GM18507 (cell line): ENCODE measurements at places on chromosomes 12 and 14.

DNA sequence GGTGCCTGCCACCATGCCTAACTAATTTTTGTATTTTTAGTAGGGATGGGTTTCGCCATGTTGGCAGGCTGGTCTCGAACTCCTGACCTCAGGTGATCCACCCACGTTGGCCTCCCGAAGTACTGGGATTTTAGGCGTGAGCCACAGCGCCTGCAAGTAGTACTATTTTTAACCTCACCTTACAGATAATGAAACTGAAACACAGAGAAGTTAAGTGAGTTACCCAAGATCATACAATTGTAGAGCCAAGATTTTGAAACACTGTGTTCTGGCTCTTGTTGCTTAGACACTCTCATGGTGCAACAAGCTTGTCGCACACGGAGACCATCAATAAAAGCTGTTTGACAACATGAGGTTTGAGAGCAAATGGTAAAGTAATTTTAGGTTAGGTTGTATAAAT, 159.1 kb upstream of the LMNTD1 start:
- DNase-seq = no peak

DNA sequence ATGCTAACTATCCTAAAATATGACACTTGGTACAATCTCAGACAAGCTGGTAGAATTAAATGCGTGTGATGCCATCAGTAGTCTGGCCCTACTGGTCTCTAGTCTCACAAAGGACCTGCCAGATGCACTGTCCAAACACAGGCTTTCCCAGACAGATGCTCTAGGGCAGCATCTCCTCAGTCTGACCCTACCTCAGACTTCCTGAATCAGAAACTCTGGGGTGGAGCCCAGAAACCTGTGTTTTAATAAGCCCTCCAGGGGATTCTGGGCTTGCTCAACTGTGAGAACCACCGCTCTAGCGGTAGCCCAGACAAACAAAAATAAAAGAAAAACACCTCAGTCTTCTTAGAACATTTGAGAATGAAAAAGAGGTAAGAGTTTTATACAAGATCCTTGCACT, 48.0 kb downstream of the BDKRB1 start:
- DNase-seq = no peak

DNA sequence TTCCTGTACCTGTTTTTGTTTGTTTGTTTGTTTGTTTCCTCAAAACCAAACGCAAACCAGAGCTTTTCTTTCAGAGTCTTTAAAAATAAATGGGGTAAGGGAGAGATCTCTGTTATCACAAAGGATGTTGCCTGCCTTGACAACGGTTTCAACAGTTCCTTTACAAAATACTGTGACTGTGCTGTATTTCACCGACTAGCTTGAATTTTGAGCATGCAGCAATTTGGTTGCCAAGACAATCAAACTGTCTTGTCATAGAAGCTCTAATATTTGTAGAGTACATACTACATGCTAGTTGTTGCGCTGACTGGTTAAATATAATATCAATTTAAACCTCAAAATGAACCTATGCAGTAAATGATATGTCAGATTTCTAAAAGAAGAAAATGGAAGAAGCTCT, 22.4 kb upstream of the TCP11L2 start:
- DNase-seq = no peak

DNA sequence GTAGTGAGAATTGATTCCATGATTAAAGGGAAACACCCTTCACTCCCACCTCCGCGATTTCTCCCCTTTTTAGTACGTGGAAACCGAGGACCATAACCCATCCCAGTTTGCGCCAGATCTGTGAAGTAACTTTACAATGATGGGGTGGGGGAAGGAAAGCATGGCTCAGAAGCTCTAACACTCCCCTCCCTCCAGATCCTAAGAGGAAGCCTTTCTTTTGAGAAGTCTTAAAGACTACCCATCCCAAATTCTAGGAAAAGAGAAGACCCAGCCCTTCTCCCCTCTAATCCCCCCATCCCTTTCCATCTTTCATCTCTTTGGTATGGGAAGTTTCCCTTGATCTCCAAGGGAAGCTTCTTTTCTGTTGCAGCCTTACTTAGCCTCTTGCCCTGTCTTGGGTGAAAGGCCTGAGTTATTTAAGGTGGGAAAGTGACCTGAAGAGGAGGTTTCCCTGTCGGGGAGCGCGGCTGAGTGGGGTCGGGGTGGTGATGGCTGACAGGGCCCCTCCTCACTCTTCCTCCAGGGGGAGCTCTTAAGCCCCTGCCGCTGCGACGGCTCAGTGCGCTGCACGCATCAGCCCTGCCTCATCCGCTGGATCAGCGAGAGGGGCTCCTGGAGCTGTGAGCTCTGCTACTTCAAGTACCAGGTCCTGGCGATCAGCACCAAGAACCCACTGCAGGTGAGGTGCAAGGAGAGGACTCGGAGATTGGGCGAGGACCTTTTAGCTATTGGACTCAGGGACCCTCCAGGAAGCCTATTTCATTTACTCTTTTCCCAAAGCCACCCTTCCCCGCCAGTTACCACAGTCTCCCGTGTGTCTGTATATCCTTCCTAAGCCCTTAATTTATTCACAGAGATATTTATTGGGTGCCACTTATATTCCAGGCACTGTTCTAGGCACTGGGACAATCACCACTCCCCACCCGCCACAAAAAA, 1.8 kb downstream of the MARCHF9 start:
- peak; percentile 54 for DNase-seq

DNA sequence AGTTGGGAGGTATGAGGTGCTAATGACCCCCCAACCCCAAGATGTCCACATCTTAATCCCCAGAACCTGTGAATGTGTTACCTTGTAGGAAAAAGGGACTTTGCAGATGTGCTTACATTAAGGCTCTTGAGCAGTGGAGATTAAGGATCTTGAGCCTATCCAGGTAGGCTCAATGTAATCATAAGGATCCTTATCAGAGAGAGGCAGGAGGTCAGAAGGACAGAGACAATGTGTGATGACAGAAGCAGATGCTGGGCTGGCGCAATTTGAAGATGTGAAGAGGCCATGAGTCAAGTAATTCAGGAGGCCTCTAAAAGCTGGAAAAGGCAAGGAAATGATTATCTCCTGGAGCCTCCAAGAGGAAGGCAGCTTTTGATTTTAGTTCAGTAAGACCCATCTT, 90.4 kb upstream of the MAX start:
- DNase-seq = no peak

GRCh38 chr14:73237786-73238423, 599 bp downstream of the PAPLN start:
- DNase-seq = no peak

GRCh38 chr12:41064411-41064810, 123.7 kb upstream of the PDZRN4 start:
- no peak for DNase-seq

- DNase-seq = no peak
Measured at GRCh38 chr12:49716553-49716952, 9.3 kb upstream of the FMNL3 start.

- DNase-seq = no peak
Measured at GRCh38 chr14:83638748-83639504, 1891.0 kb upstream of the FLRT2 start.

GRCh38 chr14:22842211-22843122, 6.1 kb downstream of the MMP14 start:
- DNase-seq = no peak
